Lung (tissue), 17 donors: ENCODE measurements at places on chromosomes 5 and 9. TPM values are rescaled to one million over a fixed set of nuclear protein-coding genes. Genes with fewer than 3 reads are reported as not detected.

ROPN1L gene
- 34.8 TPM for total RNA-seq

PCDHGA8 gene
- total RNA-seq, result 7.3 TPM

WNT8A gene
- total RNA-seq, result not detected

GRCh38 chr9:137433349-137433915 is 7.7 kb downstream of the ENTPD8 start:
- DNase-seq, result no peak

GRCh38 chr9:8757881-8758280 is 958.3 kb upstream of the DMAC1 start:
- no peak for DNase-seq

DNA sequence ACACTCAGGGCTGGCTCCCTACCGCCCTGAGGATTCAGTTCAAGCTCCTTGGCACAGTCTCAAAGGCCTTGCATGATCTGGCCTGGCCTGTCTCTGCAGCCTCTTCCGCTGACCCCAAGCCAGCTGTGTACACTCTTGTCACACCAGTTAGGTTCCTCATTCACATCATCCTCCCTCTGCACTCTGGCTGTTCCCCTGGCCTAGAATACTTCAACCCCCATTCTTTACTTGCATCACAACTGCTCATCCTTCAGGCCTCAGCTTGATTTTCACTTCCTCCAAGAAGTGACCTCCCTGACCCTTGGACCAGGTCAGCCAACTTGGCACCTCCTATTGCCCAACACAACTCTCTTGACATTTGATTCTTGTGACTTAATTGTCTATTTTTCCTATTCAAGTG is 18.9 kb upstream of the PFDN1 start:
- peak; percentile 63 for DNase-seq
